ENCODE measurements at places on chromosomes 7 and 10. TPM values are rescaled to one million over a fixed set of nuclear protein-coding genes. Genes with fewer than 3 reads are reported as not detected.

Gene SEMA4G
- 0.26 TPM for polyA plus RNA-seq

Gene SEMA3D
- polyA plus RNA-seq: not detected

Gene TMEM273
- polyA plus RNA-seq: 86.9 TPM

Gene NME8
- not detected for polyA plus RNA-seq

Measured in CD4-positive, alpha-beta memory T cell (primary cell).